GM13976 (cell line): ENCODE measurements at places on chromosomes 1 and 21.

GRCh38 chr1:71083271-71083670, 2.4 kb upstream of the ZRANB2 start:
- DNase-seq, result no peak

DNA sequence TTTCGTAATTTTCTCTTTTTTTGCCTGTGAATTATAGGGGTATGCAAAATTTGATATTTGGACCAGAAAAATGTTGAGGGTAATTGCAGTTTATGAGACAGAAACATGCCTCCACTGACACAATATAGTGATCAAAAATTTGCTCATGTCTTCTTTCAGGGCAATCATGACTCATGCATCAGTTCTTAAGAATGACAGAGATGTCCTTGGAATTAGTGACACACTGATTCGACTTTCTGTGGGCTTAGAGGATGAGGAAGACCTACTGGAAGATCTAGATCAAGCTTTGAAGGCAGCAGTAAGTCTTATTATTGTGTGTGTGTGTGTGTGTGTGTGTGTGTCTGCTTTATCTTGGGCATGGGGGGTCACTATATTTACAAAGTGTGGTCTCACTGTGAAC, 27.5 kb downstream of the CTH start:
- no peak for DNase-seq

GRCh38 chr1:58971629-58972140, 187.8 kb upstream of the JUN start:
- no peak for DNase-seq

DNA sequence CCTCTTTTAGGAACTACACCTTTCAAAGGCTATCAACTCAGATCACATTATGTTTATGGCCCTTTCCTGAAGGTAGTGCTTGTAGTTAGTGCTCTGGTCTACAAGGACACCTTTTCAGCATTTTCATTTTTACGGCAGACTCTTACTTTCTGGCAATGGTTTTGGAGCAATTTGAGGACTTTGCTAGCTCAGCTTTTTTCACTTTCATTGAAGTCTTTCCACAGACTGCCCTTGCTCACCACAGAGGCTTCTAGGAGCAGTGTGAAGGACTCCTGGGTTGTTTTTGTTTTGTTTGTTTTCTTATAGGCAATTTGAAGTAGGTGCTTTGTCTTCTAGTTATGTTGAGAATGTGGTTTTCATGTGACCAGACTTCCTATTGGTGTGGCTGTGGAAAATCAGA, 43.1 kb downstream of the CD55 start:
- no peak for DNase-seq

DNA sequence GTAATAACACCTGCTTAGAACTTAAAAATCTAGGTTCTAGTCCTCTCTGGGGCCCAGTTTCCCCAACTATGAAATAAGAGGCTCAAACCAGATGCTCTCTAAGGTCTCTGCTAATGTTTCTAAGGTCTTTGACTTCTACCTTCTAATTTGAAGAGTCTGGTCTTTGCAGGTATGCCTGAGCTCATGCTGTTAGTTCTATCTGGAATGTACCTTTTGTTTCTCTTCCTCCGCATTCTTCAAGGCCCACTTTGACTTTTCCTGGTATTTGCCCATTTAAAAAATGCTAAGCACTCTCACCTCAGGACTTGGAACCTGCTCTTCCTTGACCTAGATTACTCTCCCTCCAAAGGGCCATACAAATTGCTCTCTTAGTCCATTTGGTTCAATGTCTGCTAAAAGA, 13.5 kb downstream of the SLC35D1 start:
- DNase-seq, result no peak

GRCh38 chr21:15122241-15122640, 57.4 kb upstream of the NRIP1 start:
- no peak for DNase-seq

- no peak for DNase-seq
Observed at GRCh38 chr1:185070051-185070450, 24.7 kb downstream of the RNF2 start.

GRCh38 chr1:76219366-76219818, 144.8 kb downstream of the ST6GALNAC3 start:
- DNase-seq, result no peak

- no peak for DNase-seq
Observed at GRCh38 chr21:32732544-32732943, 4.7 kb upstream of the SYNJ1 start.

- no peak for DNase-seq
Observed at GRCh38 chr1:165695031-165695430, 3.3 kb downstream of the ALDH9A1 start.

DNA sequence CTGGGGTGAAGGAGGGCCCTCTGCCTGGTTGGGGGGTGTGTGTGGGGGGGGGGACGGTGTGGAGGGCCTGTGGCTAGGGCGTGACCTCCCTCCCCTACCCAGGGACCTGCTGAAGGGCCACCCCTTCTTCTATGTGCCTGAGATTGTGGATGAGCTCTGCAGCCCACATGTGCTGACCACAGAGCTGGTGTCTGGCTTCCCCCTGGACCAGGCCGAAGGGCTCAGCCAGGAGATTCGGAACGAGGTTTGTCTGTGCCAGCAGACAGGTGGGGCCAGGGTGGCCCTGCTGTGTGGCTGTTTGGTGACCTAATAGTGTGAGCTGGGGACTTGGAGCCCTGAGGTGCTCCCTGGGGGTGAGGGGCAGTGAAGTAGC, 43.9 kb downstream of the COQ8A start:
- peak; percentile 41 for DNase-seq

- no peak for DNase-seq
Observed at GRCh38 chr1:204373911-204374310, 14.2 kb upstream of the PLEKHA6 start.

DNA sequence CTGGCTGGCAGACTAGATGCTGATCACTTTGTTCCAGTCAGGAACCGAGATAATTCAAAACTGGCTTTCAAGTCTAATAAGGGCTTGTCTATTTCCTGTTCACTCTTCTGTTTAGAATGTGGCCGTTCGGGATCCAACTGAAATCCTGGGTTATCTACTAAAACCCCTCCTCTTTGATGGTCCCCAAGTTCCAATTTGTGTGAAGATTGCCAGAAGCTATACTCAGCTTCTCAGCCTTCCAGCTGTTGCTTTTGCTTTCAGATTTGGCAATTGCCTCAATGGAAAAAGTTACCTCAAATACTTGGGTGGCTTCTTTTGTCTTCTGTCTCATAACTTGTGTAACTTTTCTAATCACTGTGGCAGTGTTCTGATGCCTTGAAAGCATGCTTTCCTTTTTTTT, 43.7 kb downstream of the BTBD8 start:
- DNase-seq, result peak; percentile 26

DNA sequence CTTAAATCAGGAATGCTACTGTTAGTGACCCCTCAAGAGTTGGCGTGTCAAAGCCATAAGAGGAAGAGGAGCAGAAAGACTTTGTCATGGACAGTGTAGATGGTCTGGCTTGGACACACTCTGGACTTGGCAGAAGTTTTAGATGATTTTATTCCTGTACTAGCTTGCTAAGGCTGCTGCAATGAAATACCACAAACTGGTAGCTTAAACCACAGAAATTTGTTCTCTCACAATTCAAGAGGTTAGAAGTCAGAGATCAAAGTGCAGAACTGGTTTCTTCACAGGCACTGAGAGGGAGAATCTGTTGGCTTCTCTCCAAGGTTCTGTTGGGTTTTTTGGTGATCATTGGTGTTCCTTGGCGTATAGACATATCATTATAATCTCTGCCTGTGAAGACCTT, 869.8 kb upstream of the B3GALT2 start:
- DNase-seq, result no peak

DNA sequence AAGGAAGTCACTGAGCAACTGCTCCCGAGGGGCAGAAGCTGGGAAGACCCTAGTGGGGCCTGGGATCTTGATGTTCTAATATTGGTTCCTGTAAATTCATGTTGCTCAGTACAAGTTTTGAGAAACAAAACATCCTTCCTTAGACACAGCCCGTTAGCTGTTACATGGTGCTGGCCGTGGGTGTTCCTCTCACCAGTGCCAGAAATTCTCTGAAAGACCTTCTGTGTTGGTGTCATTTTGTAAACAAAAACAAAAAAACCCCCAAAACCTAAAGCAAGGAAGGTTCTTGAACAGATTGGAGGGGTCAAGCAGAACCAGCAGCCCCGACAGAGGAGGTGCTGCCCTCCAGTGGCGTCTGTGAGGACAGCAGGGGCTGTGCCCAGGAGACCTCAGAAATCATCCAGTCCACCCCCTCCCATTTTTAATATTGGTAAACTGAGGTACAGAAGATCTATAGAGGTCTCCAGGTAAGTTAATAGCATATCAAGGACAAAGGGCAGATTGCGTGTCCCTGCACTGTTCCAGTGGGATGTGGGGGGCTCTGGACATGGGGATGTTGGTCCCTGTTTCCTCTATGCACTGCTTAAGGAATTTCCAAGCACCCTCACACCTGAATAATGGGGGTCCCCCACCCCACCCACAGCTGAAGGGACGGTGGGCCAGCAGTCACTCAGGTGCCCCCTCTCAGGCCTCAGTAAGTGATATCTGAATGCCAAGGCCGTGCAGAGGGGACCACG, 38.2 kb downstream of the SLC2A7 start:
- peak; percentile 83 for DNase-seq
